Esophagus squamous epithelium (tissue), 5 donors: ENCODE measurements at places on chromosomes 12 and 14. TPM values are rescaled to one million over a fixed set of nuclear protein-coding genes. Genes with fewer than 3 reads are reported as not detected.

Gene OR6C2
- total RNA-seq = not detected

GRCh38 chr14:21203470-21204166, 47.8 kb upstream of the OR5AU1 start:
- no peak for DNase-seq
- no peak overlapping the region for H3K4me3 ChIP-seq
- H3K27me3 ChIP-seq = no peaks in the 10 kb centered on the region
- H3K27ac ChIP-seq = no peak overlapping the region
- no peaks in the 10 kb centered on the region for H3K36me3 ChIP-seq
- no peaks in the 10 kb centered on the region for H3K4me1 ChIP-seq

Gene PDE3A
- 0.30 TPM for total RNA-seq

DNA sequence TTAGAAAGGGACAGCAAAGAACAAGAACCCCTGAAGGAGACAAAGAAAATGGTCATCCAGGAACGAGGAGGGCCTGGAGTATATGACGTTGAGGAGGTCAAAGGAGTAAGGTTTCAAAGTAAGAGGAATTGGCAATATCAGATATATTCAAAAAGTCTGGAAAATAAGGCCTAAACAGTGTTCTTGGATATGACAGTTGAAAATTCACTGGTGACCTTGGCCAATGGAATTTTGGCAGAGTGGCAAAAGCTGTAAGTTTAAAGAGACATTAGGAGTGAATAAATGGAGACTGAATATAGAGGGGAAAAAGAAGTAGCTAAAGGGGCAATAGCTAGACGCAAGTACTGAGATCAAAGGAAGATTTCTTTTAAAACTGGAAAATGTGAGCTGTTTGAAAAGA, 4.1 kb upstream of the ACTN1 start:
- no peak overlapping the region for H3K27ac ChIP-seq
- DNase-seq = no peak
- H3K27me3 ChIP-seq = no peaks in the 10 kb centered on the region

DNA sequence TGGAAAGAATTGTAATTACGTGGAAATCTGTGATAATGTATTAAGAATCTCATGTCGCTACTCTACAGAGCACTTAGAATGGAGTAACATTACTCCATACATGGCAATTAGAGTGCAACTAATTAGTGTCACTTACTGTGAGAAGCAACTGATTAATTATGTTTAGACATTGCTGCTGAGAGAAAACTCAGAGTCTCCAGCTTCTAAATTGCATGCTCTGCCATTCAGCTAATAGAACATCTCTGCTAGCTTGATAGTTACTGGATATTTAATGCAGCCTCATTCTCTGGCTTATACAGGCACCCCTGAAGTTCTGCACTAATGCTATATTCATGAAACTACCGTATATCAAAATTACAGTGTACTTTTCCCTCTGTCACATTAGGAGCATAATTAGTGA, 338.4 kb downstream of the ADAMTS20 start:
- H3K36me3 ChIP-seq = no peaks in the 10 kb centered on the region
- H3K27ac ChIP-seq = no peak overlapping the region
- H3K4me3 ChIP-seq = no peak overlapping the region

Gene HOXC4
- total RNA-seq = 1.5 TPM

Gene GTF2H3
- 50.2 TPM for total RNA-seq

Gene RGS6
- total RNA-seq = not detected

DNA sequence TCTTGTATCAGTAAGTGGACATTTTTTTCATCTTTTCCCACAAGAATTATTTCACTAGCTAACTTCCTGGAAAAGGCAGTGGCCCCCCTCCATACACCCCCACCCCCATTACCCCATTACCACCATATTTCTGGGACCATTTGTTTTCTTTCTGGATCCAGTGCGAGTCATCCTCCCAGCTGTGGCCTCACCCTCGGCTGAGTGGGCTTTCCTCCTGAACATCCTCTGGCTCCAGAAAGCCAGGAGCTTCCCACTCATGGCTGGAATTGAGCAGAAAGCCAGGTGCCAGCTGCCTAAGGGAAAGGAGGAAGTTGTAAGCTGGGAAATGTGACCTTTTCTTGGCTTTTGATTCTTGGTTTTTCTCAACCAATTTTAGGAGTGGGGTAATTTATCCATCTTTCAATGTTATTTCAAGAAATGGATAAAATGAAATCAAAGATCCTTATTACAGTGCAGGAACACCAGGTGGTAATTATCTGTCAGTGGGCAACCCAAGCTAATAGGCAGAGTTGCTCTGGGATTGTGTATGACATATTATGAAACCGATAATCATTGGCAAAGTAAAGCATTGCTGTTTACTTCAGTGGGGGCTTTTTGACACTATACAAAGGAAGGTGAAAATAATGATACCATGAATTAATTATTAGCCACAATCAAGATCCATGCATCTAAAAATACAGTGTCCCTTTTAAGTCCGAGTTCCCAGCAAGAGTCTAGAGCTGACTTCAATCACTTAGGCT, 124.6 kb downstream of the KICS2 start:
- DNase-seq = no peak
- no peaks in the 10 kb centered on the region for H3K27me3 ChIP-seq
- H3K36me3 ChIP-seq = no peaks in the 10 kb centered on the region
- H3K27ac ChIP-seq = no peak overlapping the region
- no peak overlapping the region for H3K4me3 ChIP-seq
- H3K4me1 ChIP-seq = no peaks in the 10 kb centered on the region

Gene PTPRB
- total RNA-seq = 10.5 TPM

Gene KRT73
- not detected for total RNA-seq

- no peak for DNase-seq
- peaks cover 4% of the 10 kb centered on the region for H3K4me1 ChIP-seq
- H3K27me3 ChIP-seq = no peaks in the 10 kb centered on the region
- H3K27ac ChIP-seq = no peak overlapping the region
- H3K4me3 ChIP-seq = no peak overlapping the region
Observed at GRCh38 chr12:95505039-95505438, 31.1 kb downstream of the METAP2 start.

GRCh38 chr14:95557291-95557690, 22.4 kb downstream of the GLRX5 start:
- no peak overlapping the region for H3K4me3 ChIP-seq
- no peak for DNase-seq
- H3K4me1 ChIP-seq = no peaks in the 10 kb centered on the region
